ENCODE measurements at places on chromosomes 11 and 22. TPM values are rescaled to one million over a fixed set of nuclear protein-coding genes. Genes with fewer than 3 reads are reported as not detected.

SIK3 gene
- 18.3 TPM for polyA plus RNA-seq

ARHGAP20 gene
- 1.1 TPM for polyA plus RNA-seq

EWSR1 gene
- 136 TPM for polyA plus RNA-seq

MYEOV gene
- 0.21 TPM for polyA plus RNA-seq

SHANK3 gene
- 2.7 TPM for polyA plus RNA-seq

PKDREJ gene
- polyA plus RNA-seq = 0.12 TPM

SCUBE2 gene
- polyA plus RNA-seq = 8.2 TPM

CLTCL1 gene
- 3.9 TPM for polyA plus RNA-seq

SCO2 gene
- not detected for polyA plus RNA-seq

SCGB2A2 gene
- polyA plus RNA-seq = not detected

CSNK2A3 gene
- polyA plus RNA-seq = 0.22 TPM

TOP3B gene
- 17.4 TPM for polyA plus RNA-seq

MFRP gene
- not detected for polyA plus RNA-seq

XKR3 gene
- not detected for polyA plus RNA-seq

CCDC116 gene
- 0.85 TPM for polyA plus RNA-seq

RPS6KB2 gene
- polyA plus RNA-seq = 38.2 TPM

TIMM8B gene
- polyA plus RNA-seq = 71.1 TPM

APOA4 gene
- not detected for polyA plus RNA-seq

IGLL1 gene
- not detected for polyA plus RNA-seq

MS4A3 gene
- not detected for polyA plus RNA-seq

F2 gene
- polyA plus RNA-seq = 0.10 TPM

LDLRAD3 gene
- polyA plus RNA-seq = 17.1 TPM

HBE1 gene
- polyA plus RNA-seq = not detected

OR8D4 gene
- polyA plus RNA-seq = not detected

GPR83 gene
- polyA plus RNA-seq = 0.25 TPM

A4GALT gene
- polyA plus RNA-seq = 2.0 TPM

KDELR3 gene
- polyA plus RNA-seq = 2.4 TPM

MTFP1 gene
- polyA plus RNA-seq = 4.0 TPM

MIF gene
- polyA plus RNA-seq = 1.1 TPM

ALKBH8 gene
- polyA plus RNA-seq = 4.0 TPM

AGBL2 gene
- 2.0 TPM for polyA plus RNA-seq

UBE2L6 gene
- 51.1 TPM for polyA plus RNA-seq

FGF3 gene
- not detected for polyA plus RNA-seq

CRYBA4 gene
- not detected for polyA plus RNA-seq

SLC22A9 gene
- polyA plus RNA-seq = not detected

TEX54 gene
- polyA plus RNA-seq = not detected

GGT5 gene
- 32.1 TPM for polyA plus RNA-seq

MGAT3 gene
- polyA plus RNA-seq = 2.3 TPM

TMPRSS6 gene
- polyA plus RNA-seq = 0.04 TPM

C11orf91 gene
- not detected for polyA plus RNA-seq

SYT13 gene
- 0.43 TPM for polyA plus RNA-seq

APLNR gene
- polyA plus RNA-seq = 36.1 TPM

CTSC gene
- 22.0 TPM for polyA plus RNA-seq

SMIM35 gene
- 0.08 TPM for polyA plus RNA-seq

UPK2 gene
- polyA plus RNA-seq = not detected

TEX12 gene
- 0.62 TPM for polyA plus RNA-seq

SLC6A5 gene
- 0.12 TPM for polyA plus RNA-seq

SART1 gene
- 52.4 TPM for polyA plus RNA-seq

ANKK1 gene
- polyA plus RNA-seq = 0.34 TPM

MYBPC3 gene
- 0.22 TPM for polyA plus RNA-seq

ISX gene
- not detected for polyA plus RNA-seq

TRIM48 gene
- polyA plus RNA-seq = not detected

KCNQ1 gene
- polyA plus RNA-seq = 2.5 TPM

RDX gene
- polyA plus RNA-seq = 40.0 TPM

PHF21B gene
- polyA plus RNA-seq = 2.4 TPM

TPBGL gene
- 0.27 TPM for polyA plus RNA-seq
